Fibroblast of lung (primary cell): ENCODE measurements at places on chromosomes 12 and 14. TPM values are rescaled to one million over a fixed set of nuclear protein-coding genes. Genes with fewer than 3 reads are reported as not detected.
A peak's percentile ranks its signal among the peaks of the same experiment; 100 is the strongest.

The KRT2 gene
- total RNA-seq = not detected in 2 replicates

The IGF1 gene
- 0.83 and 1.3 TPM in 2 replicates for total RNA-seq

- DNase-seq = peak; percentile 40
- H3K4me3 ChIP-seq = no peak overlapping the region
- H3K4me1 ChIP-seq = no peaks in the 10 kb centered on the region
- no peaks in the 10 kb centered on the region for H3K27me3 ChIP-seq
Observed at GRCh38 chr12:79128956-79129355, 264.4 kb downstream of the SYT1 start.

- H3K4me1 ChIP-seq = no peaks in the 10 kb centered on the region
- no peaks in the 10 kb centered on the region for H3K36me3 ChIP-seq
- H3K4me3 ChIP-seq = no peak overlapping the region
- no peak for DNase-seq
Observed at GRCh38 chr12:130162745-130163460, 639 bp downstream of the FZD10 start.

DNA sequence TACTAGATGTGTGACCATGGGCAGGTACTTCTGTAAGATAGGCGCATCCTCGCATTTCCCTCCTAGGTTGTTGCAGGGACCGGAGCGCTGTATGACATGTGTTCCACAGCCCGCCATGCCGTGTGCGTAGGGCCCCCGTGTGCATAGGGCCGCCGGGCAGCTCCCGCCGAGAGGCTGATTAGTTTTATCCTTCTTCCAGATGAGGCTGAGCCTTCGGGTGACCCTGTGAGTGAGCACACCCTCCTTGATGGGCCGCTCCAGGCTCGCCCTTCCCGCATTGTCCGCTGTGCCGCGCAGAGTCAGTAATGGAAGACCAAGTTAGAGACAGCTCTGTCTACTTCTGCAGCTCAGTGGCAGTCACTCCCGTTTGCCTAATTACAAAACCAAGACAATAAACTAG is 72.9 kb upstream of the DYNC1H1 start:
- H3K27ac ChIP-seq = no peak overlapping the region
- no peak for DNase-seq
- H3K4me3 ChIP-seq = no peak overlapping the region
- no peaks in the 10 kb centered on the region for H3K4me1 ChIP-seq

DNA sequence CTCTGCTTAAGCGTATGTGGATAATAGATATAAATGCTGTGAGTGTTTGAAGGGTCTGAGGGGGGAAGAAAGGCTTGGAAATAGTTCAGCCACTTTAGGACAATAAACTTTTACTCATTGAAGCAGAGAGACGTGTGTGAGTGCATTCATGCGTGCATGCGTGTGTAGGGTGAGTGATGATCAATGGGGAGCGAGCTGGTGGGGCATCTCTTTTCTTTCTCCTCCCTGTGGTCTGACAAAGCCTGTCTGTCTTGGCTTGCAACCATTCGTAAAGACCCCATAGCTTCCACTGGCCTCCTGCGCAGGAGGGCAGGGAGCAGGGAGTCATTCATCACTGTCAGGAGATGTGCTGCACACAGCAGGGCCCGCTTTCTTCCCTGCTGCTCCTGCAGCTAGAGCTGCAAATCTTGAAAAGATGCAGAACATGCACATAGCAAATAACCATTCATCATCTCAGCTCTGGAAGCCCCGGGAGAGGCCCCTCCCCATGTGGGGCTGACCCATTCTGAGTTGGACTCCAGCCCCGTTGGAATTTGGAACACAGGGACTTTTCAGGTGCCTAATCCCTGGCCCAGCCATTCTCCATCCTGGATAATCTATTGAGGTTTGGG is 223.2 kb downstream of the PPM1H start:
- no peak for DNase-seq
- H3K4me1 ChIP-seq = peaks cover 7% of the 10 kb centered on the region
- H3K36me3 ChIP-seq = no peaks in the 10 kb centered on the region
- H3K27me3 ChIP-seq = no peaks in the 10 kb centered on the region
- no peak overlapping the region for H3K27ac ChIP-seq

DNA sequence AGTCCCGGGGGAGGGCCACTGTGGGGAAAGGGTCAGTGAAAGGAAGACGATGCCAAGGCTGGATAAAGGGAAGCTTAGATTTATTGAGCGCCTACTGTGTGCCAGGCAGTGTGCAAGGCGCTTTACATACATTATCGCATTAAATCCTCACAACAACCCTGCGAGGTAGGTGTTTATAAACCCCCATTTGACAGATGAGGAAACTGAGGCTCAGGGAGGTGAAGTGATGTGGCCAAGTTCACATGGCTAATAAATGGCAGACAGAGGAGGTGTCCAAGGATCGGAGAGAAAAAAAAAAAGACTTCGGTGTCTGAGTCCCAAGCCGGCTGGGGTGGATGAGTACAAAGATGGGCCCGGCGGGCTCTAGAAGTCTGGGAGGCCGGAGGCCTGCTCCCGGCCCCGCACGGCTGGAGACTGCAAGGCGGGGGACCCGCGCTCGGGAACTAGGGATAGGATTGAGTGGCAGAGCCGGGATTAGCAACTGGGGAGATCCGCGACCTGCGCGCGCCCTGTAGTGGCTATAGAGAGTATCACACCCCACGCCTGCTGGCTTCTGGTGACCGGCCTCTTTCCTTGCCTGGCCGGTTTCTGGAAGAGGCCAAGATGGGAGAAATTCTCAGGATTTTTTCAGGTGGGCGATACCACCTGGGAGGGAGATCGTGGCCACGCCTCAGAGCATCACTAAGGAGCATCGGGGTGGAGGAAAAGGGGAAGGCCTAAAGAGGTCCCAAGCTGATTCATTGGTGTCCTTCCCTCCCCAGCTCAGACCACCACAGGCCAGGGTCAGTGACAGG is 3.9 kb downstream of the DDN start:
- no peaks in the 10 kb centered on the region for H3K36me3 ChIP-seq
- peaks cover 13% of the 10 kb centered on the region for H3K4me1 ChIP-seq
- H3K27ac ChIP-seq = no peak overlapping the region
- peak; percentile 79 for DNase-seq
- no peak overlapping the region for H3K4me3 ChIP-seq

GRCh38 chr14:95226801-95227200 is 69.5 kb upstream of the DICER1 start:
- no peaks in the 10 kb centered on the region for H3K36me3 ChIP-seq
- H3K4me1 ChIP-seq = peaks cover 3% of the 10 kb centered on the region
- no peak for DNase-seq
- H3K4me3 ChIP-seq = no peak overlapping the region

DNA sequence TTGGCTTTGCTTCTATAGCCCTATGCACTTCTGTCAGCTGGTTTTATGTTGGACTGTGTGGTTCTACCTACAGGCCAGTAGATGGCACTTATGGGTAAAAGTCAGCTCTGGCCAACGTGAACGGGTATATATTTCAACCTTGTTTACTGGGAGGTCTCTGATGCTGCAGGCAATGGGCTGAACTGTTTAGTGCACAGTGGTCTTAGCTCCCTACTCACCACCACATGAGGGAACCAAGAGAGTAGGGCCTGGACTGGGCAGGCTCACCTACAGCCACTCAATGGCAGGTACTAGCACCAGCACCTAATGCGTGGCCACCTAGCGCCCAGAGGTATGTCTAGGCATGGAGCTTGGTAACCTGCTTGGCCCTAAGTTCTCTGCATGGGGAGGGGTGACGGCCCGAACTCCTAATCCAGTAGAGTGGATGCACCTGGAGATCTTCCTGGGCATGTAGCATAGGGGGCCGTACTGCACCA is 481.8 kb downstream of the TMEM117 start:
- H3K4me3 ChIP-seq = no peak overlapping the region
- no peaks in the 10 kb centered on the region for H3K27me3 ChIP-seq
- H3K27ac ChIP-seq = no peak overlapping the region
- no peaks in the 10 kb centered on the region for H3K4me1 ChIP-seq
